Stimulated activated CD8-positive, alpha-beta memory T cell treated with anti-CD3 and anti-CD28 coated beads, Interleukin-2, amount 100 ng/mL, for 48 hours (primary cell): ENCODE measurements at places on chromosomes 5 and 9.

DNA sequence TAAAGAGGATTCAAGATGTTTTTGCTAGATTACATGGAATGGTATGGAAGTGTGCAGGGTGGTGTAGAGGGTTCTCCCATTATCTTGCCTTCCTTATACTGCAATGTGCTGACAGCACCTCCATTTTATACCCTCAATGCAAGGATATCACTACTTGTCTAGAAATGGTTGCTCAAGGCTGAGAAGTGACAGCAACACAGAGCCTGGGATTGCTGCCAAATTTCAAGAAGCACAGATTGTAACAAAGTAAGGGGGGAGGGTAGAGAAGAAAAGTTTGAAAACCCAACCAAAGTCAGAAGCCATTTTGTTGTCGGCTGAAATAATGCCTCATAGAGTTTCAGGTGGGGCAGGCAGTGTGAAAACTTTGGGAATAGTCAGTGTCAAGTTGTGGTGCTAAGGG, 29.8 kb downstream of the PCDHAC2 start:
- DNase-seq, result no peak

GRCh38 chr9:131006601-131007000, 2.4 kb upstream of the LAMC3 start:
- DNase-seq, result no peak

DNA sequence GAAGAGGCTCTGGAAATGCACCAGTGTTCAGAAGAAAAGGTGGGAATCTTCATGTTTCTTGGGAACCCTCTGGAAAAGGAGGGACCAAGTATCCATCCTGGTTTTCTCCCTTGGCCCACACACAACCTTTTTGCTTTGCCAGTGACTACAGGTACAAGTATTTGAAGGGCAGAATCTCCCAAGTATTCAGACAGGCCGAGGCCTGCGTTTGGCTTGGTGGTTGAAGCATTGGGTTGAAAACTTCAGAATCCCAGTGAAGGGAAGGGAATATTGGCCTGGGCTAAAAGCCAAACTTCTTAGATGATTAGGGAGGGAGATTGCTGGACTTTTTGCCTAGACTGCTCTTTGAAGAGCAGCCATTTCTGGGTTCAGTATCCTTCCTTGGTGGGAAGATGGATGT, 71.9 kb downstream of the UBAP1 start:
- DNase-seq, result no peak

DNA sequence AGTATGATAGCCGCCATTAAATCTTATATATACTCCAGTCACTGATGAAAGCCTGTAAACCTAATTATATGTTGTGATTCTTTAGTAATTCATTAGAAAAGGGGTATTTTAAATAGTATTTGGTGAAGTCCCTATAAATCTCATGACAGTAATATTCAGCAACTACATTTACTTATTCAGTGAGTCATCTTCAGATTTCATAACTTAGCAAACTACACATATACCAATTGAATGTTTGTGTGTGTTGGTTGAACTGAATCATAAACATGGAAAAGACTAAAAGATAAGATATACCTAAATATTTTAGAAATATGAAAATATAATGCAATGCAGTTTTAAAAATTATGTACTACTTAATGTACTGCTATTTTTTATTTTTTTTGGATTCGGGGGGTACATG, 1050.4 kb downstream of the MAT2B start:
- DNase-seq, result no peak

DNA sequence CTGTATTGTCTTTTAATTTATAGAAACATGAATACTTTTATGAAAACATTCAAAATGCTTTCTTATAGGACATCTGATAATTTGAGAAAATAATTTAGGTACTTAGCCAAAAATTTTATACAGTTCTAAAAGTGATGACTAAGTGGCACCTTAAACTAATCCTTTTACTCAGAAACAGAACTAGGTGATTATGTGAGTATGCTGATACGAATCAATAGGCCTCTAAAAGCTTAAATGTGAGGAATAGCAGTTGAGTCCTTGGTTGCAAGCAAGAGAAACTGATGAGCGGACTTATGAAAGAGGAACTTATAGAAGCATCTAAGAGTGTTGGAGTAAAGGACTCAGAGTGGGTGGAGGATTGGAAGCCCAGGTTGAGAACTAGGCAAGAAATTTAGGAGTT, 26.4 kb downstream of the ANXA1 start:
- DNase-seq, result no peak

GRCh38 chr9:109328978-109329637, 8.2 kb upstream of the EPB41L4B start:
- no peak for DNase-seq

GRCh38 chr5:11052871-11053270, 291.8 kb upstream of the DAP start:
- no peak for DNase-seq

DNA sequence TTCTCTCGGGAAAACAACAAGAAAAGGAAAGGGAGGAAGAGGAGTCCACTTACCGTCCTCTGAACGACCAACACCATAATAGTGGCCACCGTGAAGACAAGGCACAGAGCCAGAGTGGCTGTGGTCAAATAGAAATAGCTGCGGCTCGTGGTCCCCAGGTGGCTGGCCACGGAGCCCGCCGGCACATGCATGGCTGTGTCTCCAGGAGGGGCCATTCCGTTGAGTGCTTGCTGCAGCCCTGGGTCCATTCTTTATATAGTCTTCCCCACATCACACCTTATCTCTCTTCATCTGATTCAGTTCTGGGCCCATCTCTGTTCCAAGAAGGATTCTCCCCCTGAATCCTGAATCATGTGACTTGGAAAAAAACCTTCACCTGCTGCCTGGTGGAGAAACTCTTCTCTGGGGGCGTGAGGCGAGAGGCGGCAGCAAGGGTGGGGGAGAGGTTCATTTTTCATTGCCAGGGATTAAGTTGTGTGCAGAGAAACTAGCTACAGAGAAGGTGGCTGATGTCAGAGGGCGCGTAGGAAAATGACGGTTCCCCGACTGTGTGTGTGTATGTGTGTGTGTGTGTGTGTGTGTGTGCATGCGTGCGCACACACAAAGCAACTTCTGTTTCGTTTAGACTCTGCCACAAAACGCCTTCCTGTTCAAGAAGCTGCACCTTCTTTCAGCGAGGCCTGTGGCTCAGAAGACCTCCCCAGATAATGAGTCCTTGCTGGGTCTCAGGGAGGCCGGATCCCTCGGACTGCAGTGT, at the start of gene TNFSF8:
Gene TNFSF8, minus strand, starts transcription at position 536 of the 757 bp plus-strand sequence. Its CDS starts 288 bp downstream, at position 248.
- DNase-seq, result peak; percentile 48

DNA sequence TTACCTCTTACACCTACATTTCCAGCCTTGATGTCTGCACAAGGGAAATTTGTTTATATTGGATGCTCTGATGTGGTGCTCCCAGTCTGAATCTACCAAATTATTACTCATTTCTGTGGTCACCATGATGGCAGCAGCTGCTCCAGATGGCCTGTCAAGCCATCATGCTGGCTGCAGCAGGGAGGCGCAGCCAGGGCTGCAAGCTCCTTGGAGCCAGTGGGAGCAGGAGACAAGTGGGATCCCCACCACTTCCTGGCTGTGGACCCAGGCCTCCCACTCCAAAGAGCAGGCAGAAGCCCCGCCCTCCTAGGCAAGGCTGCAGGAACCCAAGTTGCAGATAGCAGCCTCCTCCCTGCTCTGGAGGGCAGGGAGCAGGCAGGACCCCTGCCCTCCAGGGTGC, 241.1 kb upstream of the ATP10B start:
- DNase-seq, result no peak

DNA sequence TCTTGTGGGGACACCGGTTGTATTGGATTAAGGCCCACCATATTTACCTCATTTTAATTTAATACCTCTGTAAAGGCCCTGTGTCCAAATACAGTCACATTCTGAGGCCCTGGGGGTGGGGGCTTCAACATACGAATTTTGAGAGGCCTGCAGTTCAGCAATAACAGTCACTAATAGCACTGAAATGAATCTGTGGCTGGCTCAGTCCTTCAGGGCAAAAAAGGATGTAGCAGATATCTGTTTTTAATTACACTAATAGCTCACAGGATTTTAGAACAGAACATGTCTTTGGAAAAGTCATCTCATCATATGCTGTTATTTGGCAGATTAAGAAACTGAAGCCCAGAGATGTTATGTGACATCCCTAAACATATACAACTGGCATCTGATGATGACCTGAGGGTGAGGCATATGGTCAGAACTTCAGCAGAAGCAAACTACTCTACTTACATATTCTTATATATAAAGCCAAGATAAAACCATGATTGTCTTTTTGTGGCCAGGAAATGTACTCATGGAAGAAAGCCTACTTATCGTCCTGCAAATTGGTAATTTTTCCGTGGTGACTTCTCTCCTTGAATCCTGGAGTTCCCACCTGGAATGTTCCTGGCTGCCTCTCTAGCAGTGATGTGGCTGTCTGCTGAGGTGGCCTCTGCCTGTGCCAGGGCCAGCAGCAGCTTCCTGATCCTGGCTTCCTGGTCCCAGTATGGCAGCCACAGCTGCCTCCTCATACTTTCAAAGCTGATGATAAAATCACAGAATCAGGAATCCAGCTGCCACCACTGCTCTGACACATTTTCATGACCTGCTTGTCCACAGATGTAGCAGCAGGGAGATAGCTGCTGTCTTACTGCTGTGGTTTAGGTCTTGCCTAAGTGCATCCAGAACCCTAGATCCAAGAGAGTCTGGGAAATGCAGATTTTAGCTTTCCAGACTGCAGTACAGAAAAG, 72.1 kb upstream of the ANKRD55 start:
- DNase-seq, result no peak

GRCh38 chr5:143434261-143435209, 31.0 kb upstream of the NR3C1 start:
- no peak for DNase-seq

DNA sequence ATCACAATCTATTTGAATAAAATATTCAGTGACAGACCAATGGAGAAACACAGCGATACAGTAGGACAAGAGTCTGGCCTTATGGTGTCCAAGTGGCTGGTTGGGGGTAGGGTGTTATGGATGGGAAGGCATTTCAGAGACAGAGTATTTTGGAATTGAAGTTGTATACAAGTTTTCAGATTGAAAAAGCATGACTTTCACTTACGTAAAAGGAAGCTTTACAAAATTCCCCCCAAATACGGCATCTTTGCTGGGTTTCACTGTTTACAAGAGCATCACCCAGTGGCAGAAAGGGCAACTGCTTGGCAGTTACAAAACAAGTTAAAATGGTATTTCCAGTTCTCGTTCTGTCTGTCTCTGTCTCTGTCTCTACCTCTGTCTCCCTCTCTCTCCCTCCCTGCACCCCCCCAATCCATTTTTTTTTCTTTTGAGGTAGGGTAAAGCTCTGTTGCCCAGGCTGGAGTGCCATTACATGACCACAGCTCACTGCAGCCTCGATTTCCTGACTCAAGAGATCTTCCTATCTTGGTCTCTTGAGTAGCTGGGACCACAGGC, 86.2 kb downstream of the PTPN3 start:
- DNase-seq, result no peak
